ENCODE measurements at places on chromosomes 5 and 9.

DNA sequence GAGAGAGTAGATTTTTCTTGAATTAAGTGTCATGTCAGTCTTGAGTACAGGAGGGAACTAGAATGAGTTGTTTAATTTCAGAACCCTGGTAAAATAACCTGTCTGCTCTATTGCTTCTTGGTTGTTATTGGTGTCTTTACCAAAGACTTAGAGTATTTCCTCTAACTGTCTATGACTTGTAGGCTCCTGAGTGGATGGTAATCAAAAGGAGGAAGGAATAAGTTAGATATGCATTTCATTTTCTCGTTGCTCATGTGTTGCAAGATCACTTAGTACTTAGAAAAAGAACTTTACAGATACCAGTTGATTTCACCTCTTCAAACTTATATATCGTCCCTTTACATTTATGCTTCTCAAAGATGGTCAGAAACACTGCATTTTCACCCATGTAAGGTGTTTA lies 31.1 kb downstream of the UHRF2 start:
- no peak for DNase-seq

- no peak for DNase-seq
Observed at GRCh38 chr5:103951776-103952175, 389.2 kb upstream of the NUDT12 start.

- no peak for DNase-seq
Observed at GRCh38 chr9:135974220-135974573, 13.0 kb upstream of the UBAC1 start.

DNA sequence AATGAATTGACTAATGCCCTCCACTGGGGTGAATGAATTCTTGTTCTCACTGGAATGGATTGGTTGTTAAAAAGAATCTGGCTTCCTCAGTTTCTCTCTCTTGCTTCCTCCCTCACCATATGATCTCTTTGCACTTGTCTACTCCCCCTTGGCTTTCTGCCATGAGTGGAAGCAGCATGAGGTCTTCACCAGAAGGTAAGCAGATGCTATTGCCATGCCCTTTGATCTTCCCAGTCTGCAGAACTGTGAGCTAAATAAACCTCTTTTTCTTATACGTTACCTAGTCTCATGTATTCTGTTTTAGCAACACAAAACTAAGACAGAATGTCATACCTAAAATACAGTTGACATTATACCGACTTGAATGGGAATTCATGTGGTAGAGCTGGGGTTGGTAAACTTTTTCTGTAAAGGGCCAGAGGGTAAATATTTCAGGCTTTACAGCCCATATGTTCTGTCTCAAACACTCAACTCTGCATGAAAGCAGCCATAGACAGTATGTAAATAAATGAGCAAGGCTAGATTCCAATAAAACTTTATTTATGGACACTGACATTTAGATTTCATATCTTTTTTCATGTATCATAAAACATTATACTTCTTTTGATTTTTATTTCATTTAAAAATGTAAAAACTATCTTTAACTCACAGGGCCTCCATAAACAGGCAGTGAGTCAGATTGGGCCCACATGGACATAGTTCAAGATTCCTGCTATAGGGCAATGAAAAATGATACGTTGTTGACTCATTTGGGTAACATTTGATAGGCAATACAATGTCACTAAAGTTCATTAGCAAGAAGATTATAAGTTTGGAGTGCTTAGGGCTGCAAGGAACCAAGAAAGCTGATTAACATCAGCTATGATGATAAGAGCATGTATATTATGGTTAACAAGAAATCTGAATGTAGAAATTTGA lies 79.4 kb upstream of the TLE4 start:
- DNase-seq, result peak; percentile 58

GRCh38 chr5:148372166-148372725 lies 11.5 kb upstream of the FBXO38 start:
- DNase-seq, result no peak

DNA sequence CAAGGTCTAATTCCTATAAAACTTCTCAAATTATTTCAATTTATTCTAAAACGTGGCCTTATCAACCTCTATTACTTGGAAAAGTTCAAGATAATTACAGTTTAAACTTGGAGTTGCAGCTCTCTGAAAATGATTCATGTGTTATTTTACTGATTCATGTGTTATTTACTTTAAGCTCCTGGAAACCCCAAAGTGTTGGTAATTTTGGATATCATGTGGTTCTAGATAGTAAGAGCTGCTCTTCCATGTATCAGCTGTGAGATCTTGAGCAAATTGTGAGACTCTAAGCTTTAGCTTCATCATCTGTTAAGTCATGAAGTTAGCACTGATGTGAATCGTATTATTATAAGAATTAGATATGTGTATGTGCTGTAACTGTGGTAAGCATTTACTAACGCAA lies 749.2 kb downstream of the TLE4 start:
- DNase-seq, result peak; percentile 60

DNA sequence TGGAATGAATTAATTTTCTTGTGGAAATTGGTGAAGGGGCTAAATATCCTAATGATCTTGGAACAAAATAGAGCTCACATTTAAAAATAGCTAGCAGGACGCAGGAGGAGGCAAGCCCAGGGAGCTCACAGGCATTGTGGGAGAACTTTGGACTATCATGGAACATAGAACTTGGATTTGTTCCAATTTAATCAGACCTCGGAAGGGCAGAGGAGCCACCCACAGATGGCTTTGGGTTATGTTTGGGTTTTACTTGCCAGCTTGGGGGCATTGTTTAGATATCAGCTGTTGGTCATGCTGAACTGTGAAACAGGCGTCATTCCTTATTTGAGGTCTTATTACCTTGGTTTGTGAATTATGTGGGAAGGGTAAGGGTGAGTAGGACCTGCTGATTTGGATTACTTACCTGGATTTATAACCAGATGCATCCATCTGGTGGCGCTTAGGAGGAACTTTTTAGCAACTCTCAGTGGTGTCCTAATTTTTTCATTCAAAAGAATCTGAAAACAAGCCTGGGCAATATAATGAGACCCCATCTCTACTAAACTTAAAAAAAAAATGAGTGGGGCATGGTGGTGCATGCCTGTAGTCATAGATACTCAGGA lies 14.1 kb upstream of the PTGR1 start:
- peak; percentile 5 for DNase-seq

- no peak for DNase-seq
Observed at GRCh38 chr9:138017200-138017599, 139.6 kb downstream of the CACNA1B start.

- no peak for DNase-seq
Observed at GRCh38 chr5:169657127-169657526, 20.1 kb downstream of the DOCK2 start.

DNA sequence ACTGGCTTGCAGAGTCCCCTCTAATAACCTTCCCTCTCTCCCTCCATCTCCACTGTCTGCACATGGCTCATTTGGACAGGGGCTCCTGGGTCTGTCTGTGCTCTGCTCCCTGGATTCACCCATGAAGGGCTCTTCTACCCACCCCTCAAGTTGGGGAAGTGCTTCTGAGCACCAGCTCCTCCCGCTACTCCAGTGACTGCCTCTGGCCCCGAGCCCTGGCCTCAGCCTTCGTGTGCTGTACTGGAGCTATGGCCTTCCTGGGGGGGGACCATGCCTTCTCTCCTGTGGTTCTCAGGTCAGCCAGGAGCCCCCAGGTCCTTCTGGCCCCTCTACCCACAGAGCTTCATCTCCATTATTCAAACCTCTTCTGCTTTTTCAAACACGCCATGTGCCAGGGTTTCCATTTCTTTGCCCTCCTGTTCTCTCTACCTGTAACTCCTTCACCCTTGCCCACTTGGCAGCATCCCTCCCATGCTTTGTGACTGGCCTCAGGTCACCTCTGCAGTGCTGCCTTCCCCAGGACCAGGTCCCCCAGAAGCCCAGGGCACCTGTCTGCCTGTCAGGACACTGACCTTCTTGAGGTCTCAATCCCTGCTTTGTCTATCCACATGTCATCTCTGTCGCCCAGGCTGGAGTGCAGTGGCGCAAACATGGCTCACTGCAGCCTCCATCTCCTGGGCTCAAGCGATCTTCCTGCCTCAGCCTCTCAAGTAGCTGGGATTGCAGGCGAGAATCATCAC lies 9.5 kb downstream of the SH3PXD2B start:
- DNase-seq, result no peak

DNA sequence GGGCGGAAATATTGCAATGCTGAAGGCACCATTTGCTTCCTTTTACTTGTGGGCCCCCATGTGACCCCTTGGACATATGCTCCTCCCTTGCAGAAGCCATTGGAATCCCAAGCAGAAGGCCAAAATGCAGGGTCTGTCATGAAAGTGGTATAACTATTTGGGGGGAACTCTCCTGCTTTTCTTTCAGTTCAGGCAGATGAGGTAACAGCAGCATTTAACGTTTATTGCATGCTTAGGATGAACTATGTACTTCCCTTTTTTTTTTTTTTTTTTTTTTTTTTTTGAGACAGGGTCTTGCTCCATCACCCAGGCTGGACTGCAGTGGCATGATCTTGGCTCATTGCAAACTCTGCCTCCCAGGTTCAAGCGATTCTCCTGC lies 7.8 kb downstream of the FOXI1 start:
- DNase-seq, result no peak

DNA sequence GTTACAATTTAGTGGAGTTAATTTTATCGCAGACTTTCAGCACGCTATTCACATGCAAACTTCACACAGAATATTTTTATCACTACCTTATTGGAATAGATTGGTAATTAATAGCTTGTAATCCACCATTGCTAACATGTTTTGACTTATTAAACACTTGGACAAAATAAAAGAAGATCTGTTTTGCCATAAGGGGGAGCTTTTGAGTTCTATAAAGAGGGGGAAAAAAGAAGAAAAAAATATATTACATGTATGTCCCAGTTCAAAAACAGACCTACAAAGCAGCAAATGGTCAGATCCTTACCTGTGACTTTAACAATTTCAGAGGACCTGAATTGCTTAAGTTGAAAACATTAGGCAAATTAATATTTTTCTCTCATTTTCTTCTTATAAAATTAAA lies 1.2 kb upstream of the PAPPA start:
- peak; percentile 59 for DNase-seq

DNA sequence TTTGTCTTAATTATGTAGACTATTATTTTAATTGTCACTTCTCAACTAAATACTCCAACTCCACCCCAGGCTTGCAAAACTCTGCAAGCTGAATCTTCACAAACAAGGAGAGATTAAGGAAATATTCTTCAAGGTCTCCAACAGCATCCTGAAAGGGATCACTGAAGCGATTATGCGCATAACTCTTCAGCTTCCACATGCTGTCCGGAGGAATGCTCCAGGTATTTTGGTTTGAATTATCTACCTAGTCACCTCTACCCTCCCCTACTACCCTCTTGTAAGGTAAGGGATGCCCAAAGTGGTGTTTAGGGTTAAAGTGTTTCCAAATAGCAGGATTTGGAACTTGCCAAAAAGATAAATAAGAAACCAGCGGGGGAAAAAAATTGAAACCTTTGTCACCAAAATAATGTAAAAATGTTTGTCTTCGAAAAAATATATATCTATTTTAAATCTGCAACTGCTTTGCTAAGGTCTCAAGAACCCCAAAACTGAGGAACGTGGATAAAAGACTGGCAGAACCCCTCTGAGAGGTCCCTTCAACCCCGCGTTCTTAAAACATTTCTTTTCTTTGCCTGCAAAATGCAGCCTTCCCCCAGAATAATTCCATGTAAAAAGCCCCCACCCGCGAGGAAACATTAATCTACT lies 11.6 kb downstream of the PTCH1 start:
- DNase-seq, result no peak

- DNase-seq, result no peak
Observed at GRCh38 chr5:24232929-24233498, 411.8 kb downstream of the CDH10 start.

GRCh38 chr5:92969781-92970237 lies 611.2 kb downstream of the NR2F1-AS1 start:
- DNase-seq, result no peak

All from M059J (cell line).